ENCODE measurements at places on chromosomes 11 and 22. TPM values are rescaled to one million over a fixed set of nuclear protein-coding genes. Genes with fewer than 3 reads are reported as not detected.

The FOSL1 gene
- total RNA-seq = 1.8 TPM

The BDNF gene
- total RNA-seq = 0.36 TPM

The TBX1 gene
- total RNA-seq = not detected

The MMP8 gene
- not detected for total RNA-seq

The OR6T1 gene
- total RNA-seq = not detected

GRCh38 chr11:27465629-27466028, 7.0 kb downstream of the LGR4 start:
- no peak for DNase-seq

DNA sequence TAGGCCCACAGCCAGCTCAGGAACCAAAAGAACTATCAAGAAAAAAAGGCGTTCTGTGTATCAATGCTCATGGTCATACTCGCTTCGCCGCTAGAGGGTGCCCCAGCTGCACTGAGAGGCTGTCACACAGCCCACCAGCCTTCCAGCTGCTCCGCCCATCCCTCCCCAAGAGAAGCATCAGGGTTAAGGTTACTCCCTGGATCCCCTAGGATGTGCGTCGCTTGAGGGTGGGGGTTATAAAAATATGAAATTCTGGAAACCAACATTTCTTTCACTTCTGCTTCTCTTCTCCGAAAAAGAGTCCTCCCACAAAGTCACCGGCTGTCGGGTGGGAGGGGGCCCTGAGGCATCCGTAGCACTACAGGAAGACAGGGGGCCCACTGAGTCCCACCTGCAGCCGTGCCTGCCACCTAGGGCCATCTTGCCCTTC, 1.7 kb downstream of the CBX6 start:
- DNase-seq = peak; percentile 95

GRCh38 chr22:22076932-22077703, 94.5 kb upstream of the TOP3B start:
- DNase-seq = no peak

DNA sequence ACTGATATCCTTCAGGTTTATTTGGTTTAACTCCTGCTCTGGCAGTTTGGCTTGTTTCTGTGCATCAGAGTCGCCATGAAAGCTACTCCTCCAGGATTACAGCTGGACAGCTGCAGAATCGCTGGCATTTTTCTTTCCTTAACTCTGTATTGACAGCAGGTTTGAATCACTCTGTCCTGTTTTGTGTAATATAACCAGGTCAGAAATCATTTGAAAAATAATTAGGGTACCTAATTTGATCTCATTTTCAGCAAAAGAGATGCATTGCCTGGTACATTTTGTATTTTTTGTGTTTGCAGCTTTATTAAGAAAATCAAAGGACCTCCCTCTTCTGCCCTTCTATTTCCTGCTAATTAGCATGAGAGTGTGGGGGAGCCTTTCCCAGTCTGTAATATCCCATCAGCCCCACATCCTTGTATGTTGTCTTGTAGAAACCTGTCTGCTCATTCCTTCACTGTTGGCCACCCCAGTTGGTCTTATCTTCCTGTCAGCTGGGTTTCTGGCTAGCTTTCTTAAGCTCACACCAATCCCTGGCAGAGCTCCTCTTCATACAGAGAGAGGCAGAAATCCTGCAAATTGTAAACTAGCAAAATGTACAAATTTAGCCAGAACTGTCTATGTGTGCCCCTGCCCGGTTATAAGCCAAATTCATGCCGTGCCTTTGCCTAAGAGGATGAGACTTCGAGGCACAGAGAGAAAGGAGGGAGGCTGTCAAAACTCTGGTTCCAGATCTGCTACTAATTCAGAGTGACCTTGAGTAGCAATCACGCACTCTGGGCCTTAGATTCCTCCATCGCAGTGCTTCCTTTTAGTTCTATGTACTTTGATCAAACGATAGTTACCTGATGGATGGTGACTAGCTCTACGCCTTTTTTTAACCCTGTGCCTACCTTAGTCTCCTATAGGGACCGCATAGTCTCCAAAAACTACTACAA, 200.6 kb downstream of the NAV2 start:
- DNase-seq = no peak

GRCh38 chr22:41642331-41643110, 21.4 kb downstream of the XRCC6 start:
- no peak for DNase-seq

DNA sequence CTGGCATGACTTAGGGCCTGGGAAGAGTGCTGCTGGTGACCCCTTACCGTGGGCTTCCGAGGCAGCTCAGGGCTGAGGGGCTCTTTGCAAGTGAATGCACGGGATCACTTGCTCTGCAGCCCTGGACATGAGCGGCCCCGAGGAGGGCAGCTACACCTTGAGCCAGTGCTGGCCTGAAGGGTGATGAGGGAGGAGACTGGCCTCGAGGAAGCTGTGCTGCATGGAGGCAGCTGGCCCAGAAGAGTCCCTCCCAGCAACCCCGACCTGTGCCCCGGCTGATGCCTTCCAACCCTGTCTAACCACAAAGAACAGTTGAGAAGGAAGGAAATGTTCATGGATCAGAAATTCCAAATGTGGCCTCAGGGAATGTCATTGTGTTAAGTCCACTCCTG, 45.2 kb downstream of the TBX1 start:
- peak; percentile 21 for DNase-seq

DNA sequence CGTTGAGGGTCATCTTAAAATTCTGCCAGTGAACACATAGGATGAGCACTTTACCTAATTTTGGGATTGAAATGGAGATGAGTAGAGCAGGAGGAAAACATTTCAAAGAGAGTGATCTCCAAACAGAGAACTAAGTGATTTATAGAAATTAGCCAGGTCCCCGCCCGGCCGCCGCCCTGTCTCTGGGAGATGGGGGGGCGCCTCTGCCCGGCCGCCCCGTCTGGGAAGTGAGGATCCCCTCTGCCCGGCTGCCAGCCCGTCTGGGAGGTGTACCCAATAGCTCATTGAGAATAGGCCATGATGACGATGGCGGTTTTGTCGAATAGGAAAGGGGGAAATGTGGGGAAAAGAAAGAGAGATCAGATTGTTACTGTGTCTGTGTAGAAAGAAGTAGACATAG, 276.7 kb upstream of the C11orf87 start:
- DNase-seq = no peak

DNA sequence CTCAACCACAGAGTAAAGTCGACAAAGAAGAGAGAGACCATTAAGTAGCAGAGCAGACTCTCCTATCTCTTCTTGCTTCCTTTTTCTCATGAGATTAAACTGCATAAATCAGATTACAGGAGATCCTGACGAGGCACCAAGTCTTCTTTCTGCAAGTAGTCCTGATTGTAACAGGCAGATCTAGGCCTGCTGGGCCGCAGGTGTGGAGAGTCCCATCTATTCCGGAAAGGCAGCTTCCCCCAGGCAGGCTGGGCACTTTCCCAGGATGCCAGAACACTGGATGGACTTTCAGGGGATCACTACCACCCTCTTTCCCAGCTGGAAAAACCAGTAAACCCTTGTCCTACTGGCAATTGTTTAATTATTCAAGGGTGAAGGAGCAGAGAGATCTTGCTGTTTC, 173.0 kb upstream of the CADM1 start:
- no peak for DNase-seq

DNA sequence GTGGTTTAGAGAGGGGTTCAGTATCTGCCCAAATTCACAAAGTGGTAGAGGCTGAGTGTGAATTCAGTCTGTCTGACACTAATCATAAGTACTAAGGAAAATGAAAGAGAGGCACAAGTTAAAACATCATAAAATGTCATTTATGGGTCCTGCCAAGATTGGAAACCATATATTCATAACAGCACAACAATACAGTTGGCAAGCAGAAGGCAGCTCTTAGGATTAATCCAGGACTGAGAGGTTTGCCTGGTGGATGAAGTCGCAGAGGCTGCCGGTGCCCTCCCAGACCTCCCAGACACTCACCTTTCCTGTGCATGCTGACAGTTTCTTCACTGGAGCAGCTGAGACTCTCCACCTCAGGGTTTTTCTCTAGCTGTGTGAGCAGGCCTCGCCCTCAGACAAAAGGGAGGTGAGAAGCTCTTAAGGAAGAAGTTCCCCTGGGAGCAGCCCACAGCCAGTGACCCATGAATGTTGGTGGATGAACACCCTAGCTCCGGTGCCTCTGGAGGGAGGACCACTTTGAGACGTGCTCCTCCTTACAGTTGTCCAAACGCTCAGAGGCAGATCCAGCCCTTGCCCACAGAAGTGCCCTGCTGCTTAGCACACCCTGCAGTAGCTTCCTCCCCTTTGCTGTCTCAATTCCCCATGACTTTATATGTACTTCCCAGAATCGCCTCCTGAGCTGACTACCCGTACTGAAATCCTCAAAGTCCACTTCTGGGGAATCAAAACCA, 43.7 kb downstream of the MAML2 start:
- no peak for DNase-seq

- DNase-seq = no peak
These were observed 2.8 kb upstream of the GATD1 start for GRCh38 chr11:779955-780532.

- no peak for DNase-seq
These were observed 792 bp downstream of the RBMXL2 start for GRCh38 chr11:7089328-7090251.

- DNase-seq = no peak
These were observed 11.3 kb downstream of the PHRF1 start for GRCh38 chr11:587546-587945.
